Right cardiac atrium (tissue), 5 donors: ENCODE measurements at places on chromosomes 16 and 17.

GRCh38 chr16:86452451-86452850 is 57.9 kb upstream of the FOXF1 start:
- DNase-seq, result no peak

GRCh38 chr16:51161440-51162195 is 10.5 kb upstream of the SALL1 start:
- no peak for DNase-seq

GRCh38 chr17:74177018-74177450 is 26.4 kb upstream of the RPL38 start:
- no peak for DNase-seq

- no peak for DNase-seq
Measured at GRCh38 chr17:27389542-27390140, 66.6 kb upstream of the KSR1 start.

GRCh38 chr17:47603830-47604597 is 45.7 kb upstream of the KPNB1 start:
- DNase-seq, result no peak

- DNase-seq, result no peak
Measured at GRCh38 chr17:59046192-59046591, 60.5 kb downstream of the TRIM37 start.

GRCh38 chr17:44007346-44008204 is 3.2 kb downstream of the NAGS start:
- no peak for DNase-seq

DNA sequence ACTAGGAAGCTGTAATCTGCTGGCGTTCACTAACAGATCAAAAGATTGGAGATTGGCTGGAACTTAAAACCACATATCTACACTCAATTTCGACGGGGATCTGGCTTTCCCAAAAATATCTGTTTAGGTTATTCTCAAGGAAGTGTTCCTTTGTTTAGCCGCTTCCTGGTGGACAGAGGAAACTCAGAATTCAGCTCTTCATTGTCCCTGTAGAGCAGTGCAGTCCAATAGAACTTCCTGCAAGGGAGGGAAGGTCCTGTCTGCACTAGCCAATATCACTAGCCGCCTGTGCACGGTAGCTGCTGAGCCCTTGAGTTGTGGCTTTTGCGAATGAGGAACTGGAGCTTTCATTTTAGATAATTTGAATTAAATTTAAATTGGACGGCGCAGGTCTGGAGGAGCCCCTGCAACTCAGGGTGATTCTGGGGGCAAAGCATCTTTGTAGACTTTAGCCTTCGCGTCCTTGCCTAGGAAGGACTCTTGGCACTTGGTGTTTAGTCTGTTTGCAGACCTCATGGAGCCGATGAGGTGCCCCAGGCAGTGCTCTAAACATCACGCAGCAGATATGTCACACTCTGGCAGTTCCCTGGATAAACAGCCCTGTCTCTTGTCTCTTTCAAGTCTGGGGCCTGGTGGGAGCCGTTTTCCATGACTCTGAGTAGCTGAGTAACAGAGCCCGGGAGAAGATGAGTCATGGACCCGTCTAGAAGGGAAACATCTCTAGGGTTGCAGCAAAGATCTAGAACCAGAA is 122.2 kb downstream of the CCDC182 start:
- peak; percentile 48 for DNase-seq

- peak; percentile 23 for DNase-seq
Measured at GRCh38 chr17:54662978-54663876, 237.4 kb upstream of the TOM1L1 start.

DNA sequence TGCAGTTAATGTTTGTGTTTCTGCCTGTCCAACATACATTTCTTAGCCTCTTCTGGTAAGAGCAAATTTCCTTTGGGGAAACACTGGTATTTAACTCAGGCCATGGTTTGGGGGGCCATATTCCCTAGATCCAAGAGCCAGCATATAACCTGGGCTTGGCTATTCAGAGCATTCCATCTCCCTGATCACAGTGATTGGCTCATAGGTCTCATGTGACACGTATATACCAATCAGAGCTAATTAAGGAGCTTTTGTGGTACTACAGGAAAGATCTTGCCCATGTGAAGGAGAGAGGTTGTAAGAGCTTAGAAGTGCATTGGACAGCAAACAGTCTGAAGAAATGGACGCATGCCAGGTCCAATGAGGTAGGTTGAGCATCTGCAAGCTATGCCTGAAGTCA is 33.4 kb upstream of the GPR139 start:
- no peak for DNase-seq

DNA sequence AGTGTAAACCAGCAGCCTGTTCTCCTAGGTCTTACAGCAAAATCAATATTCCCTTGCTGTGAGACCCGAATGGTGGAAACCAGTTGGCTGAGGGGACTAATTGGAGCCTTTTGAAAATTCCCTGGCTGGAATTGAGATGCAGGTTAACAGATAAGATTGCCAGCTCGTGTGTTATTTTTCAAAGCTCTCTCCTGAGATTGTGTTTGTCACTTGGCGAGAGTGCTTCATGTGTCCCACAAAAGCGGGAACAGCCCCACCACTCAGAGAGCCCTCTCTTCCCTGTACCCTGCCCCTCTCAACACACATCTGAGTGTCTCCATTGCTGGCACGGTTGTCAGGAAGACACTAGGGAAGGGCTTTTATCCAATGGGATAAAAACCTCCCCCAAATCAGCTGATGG is 356.1 kb downstream of the CPPED1 start:
- DNase-seq, result no peak

GRCh38 chr17:19759568-19760549 is 11.8 kb upstream of the ALDH3A1 start:
- DNase-seq, result no peak

DNA sequence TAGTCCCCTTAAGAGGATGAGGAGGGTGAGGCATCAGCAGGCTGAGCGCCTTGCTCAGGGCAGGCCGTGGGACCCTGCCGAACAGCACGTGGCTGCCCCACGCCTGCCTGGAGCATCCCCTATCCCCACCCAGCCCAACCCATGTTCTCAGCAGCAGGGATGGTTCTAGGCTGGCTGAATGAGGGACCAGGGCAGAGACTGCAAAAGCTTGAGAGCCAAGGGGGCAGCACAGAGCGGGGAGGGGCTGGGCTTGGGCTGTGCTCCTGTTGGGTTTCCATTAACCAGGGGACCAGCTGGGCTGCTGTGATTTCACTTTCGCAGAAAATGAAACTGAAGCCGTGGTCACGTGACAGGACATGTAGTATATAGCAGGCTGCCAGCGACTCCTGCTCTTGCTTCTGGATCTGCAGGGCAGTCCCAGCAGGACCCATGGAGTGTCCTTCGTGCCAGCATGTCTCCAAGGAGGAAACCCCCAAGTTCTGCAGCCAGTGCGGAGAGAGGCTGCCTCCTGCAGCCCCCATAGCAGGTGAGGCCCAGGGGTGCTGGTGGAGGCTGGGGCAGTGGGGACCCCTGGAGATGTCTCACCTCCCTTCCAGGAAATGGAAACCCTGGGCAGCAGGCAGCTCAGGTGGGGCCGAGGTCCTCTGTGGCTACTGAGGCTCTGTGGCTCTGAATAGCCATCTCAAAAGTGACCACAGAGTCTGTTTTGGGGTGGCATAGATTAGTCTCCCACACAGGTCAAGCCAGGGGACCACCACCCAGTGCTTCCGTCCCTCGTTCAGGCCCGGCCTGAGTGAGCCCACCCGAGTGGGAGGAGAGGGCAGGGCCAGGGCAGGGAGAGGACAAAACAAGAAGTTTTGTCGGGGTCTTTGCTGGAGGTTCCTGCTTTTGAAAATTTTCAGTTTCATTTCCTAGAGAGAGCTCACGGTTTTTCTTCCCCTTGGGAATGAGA is 2.9 kb downstream of the RNF213 start:
- DNase-seq, result peak; percentile 85

GRCh38 chr17:75551266-75551665 is 25.8 kb downstream of the LLGL2 start:
- no peak for DNase-seq

- no peak for DNase-seq
Measured at GRCh38 chr17:31458829-31459228, 67.4 kb downstream of the RAB11FIP4 start.

DNA sequence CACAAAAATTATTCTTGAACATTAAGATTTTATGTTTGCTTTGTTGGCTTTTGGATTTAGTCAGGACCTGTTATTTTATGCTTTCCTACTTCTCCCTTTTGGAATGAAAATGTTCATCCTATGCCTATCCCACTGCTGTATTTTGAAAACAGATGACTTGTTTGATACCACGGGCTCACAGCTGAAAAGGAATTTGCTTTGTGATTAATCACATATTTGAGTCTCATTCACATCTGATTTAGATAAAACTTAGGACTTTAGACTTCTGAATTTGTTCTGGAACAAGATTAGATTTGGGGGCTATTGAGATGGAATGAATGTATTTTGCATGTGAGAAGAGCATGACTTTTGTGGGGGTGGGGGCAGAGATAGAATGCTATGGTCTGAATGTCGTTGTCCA is 1012.6 kb downstream of the CDH11 start:
- DNase-seq, result no peak

DNA sequence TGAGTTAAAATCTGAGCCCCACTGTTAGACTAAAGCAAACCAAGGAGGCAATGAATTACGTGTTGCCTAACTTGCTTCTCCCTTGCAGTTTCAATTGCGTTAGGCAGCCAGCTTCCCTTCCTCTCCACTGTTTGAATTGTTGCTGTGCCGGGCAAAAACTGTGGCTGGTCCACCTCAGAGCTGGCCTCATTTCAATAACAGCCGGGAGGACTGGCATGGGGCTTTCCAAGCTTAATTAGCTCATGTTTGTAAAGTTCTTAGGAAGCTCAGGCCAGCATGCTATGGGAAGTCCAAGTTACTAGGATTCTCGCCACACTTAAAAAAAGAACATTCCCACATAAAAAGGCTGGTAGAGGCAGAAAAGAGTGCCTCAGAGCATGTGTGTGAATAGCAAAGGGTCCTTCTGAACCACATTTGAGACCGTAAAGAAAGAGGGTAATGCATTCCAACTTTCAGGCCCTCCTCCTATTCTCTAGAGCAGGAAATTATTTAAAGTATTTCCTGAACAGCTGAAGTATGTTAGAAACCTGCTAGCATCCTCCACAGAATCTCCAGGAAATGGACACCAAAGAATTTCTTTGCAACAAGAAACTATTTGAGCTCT is 79.0 kb upstream of the SMURF2 start:
- peak; percentile 72 for DNase-seq

DNA sequence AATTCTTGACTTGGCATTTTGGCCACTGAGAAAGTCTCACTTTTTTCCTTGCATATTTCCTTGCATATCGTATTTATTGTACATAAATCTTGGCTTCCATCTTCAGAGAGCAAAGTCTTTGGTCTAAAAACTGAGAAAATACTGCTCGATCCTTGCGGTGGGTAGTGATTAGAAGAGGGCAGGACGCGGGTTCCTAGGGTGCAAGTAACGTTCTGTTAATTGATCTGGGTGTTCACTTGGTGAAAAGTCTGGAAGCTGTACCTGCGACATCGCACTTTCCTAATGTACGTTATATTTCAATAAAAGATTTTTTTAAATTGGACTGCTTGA is 758 bp upstream of the UBALD2 start:
- no peak for DNase-seq

GRCh38 chr17:68870976-68871375 is 84.2 kb downstream of the ABCA8 start:
- no peak for DNase-seq

DNA sequence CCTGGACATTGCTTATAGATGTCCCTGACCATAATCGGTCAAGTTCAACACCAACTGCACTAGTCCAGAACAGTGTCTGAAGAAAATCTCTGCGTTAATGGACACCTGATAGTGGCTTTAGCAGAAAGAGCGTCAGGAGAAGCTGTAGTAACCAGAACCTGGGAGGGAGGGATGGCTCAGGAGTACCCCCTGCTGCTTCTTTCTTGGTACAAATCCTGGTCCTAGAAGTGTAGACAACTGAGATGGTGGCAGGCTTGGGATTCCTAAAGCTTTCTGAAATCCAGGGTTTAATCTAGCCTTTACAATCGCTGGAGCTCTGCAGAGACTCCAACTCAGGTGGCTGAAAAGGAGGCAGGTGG is 5.4 kb downstream of the MAP3K14 start:
- no peak for DNase-seq

GRCh38 chr16:12317856-12318537 is 341.5 kb downstream of the SNX29 start:
- no peak for DNase-seq

GRCh38 chr16:929227-930073 is 41.3 kb downstream of the LMF1 start:
- no peak for DNase-seq

- DNase-seq, result no peak
Measured at GRCh38 chr16:11067266-11067665, 122.9 kb downstream of the CLEC16A start.

- no peak for DNase-seq
Measured at GRCh38 chr17:79740413-79740812, 9.7 kb downstream of the ENPP7 start.

DNA sequence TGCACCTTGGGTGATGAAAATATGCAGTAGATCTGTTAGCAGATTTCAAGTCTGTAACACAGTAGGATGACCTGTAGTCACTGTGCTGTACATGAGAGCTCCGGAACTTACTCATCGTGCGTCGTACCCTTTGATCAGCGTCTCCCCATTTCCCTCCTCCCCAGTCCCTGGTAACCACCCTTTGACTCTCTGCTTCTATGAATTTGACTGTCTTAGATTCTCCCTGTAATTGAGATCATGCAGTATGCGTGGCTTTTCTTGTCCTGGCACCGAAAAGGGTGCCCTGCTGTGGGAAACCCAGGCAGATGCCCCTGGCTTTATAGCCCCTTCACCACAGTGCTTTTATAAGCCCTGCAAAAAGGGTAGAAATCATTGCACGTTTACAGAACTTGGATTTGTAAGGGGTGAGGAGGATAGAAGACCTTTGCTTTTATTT is 20.5 kb downstream of the CLEC16A start:
- DNase-seq, result no peak

DNA sequence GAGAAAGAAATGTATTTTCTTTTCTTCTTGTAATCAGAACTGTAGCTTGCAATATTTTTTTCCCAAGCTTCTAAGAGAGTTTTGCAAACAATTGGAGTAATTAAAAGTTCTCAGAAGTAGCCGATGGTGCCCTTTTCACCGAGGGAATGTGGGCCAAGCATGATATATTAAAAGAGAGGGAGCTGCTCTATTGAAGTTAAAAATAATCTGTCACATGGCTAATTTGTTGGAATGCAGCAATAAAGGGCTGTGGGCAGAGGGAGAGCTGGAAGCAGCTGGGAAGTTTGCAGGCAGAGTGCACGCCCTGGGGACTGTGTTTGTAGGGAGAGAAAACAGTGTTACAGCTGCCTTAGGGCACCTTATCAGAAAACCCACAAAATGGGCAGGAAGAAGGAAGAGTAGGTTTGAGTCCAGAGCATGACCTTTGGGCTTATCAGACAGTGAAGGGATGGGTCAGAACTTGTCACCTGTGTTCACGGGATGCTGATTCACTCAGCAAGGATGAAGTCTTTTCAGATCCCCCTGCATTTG is 18.5 kb upstream of the TERF2 start:
- no peak for DNase-seq

DNA sequence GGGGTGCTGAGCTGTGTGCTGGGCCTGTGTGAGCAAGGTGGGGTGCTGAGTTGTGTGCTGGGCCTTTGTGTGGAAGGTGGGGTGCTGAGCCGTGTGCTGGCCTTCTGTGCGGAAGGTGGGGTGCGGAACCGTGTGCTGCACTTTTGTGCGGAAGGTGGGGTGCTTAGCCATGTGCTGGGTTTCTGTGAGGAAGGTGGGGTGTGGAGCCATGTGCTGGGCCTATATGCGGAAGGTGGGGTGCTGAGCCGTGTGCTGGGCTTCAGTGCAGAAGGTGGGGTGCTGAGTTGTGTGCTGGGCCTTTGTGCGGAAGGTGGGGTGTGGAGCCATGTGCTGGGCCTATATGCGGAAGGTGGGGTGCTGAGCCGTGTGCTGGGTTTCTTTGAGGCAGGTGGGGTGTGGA is 555.4 kb upstream of the EEF2KMT start:
- no peak for DNase-seq
